ENCODE measurements at places on chromosomes 13 and 19.
A peak's percentile ranks its signal among the peaks of the same experiment; 100 is the strongest.

DNA sequence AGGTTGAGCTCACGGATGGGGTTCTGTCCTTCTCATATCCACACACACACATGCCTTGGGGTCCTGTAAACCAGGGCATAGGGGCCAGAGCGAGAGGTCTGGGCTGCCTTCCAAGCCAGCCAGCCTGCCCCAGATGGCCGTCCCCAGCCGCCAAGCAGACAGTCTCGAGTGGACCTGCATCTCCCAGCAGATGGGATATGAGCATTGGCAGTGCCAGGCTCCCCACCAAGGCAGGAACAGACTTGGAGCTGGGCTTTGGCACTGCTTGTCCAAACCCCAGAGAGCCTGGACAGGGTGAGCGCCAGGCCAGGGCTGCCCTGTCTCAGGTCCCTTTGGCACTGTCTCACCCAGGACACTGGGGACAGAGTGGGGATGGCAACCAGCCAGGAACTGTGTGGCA, 130.4 kb downstream of the DPF1 start:
- no peak for DNase-seq

DNA sequence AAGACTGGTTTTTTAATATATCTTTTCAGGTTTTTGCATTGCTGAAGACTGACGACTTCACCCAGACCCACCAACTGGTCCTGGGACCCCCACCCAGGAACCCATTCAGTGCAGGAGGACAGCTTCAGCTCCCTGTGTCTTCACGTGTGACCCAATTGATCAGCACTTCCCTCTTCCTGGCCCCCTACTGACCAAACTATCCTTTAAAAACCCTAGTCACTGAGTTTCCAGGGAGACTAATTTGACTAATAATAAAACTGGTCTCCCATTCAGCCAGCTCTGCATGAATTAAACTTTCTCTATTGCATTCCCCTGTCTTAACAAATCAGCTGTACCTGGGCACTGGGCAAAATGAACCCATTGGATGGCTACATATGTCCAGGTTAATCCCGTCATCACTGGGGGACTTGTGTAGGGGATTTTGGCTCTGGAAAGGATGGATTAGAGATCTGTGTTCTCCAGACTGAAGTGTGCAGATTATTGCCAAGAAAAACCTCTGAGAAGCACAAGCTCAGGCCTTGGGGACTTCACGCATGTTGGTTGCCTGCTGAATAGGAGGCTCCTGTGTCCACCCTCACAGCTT, 16.3 kb upstream of the PARP4 start:
- no peak for DNase-seq

DNA sequence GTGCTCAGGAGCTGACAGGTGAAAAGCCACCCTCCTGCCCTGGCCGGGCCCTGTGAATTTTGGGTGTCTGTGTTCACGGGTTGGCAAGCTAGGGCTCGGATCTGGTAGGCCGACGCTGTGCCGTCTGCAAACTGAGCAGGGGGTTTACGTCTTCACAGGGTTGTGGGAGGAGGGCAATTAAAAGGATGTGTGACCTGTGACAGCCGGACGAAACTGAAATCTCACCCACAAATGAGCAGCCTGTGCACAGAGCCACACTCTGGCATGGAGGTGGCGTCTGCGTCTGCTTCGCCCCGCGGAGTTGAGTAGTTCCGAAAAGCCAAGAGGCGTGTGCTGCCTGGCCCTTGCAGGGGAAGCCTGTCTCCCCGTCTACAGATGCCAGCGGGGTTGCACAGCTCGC, 117.3 kb downstream of the KDM4B start:
- no peak for DNase-seq

- DNase-seq, result no peak
Measured at GRCh38 chr13:40275155-40275554, 391.3 kb downstream of the FOXO1 start.

DNA sequence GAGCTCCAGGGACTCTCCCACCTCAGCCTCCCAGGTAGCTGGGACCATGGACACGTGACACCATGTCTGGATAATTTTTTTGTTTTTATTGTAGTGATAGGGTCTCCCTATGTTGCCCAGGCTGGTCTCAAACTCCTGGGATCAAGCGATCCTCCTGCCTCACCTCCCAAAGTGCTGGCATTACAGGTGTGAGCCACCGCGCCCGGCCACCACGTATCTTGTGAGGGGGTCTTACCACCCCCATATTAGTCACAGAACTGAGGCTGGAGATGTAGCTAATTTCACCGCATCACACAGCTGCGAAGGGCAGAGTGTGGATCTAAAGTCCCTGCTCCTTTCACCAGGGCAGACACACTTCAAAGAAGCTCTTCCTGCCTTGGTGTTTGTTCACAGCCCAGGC, 211.8 kb upstream of the SOX1 start:
- no peak for DNase-seq

DNA sequence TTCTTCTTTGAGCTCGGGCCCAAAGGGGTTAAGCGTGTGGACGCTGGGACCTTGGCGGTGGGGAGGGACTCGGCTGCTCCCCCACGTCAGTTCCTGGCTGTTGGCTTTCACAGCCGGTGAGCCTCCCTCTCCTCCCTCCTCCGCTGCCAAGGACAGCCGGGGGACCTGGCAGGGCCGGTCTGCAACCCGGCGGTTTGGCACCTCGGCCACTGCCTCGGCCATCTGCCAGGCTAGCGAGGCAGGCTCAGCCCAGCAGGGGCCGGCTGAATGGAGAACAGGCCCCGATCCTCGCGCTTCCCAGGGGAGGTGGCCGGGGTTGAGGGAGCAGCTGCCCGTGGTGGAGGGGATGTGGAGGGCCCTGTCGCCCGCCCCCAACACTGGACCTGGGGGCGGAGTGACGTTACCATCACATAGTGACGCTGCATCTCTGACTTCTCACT, 5.0 kb downstream of the TLE5 start:
- DNase-seq, result peak; percentile 95

DNA sequence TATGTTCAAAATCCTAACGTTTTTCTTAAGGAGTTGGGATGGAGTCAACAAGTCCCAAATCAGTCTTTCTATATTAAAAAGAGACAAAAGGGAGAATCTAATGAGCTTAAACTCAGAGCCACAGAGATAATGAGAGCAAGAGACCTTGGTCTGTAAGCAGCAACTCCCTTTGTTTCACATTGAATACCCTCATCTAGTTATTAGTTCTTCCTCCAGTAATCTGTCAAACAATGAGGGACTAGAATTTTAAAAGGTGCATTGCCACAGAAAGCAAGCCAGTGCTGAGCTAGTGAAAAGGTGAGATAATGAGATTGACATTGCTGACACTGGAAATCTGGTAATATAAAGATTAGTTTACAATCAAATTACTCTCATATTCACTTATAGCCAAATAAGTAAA, 718.6 kb downstream of the DACH1 start:
- DNase-seq, result no peak

DNA sequence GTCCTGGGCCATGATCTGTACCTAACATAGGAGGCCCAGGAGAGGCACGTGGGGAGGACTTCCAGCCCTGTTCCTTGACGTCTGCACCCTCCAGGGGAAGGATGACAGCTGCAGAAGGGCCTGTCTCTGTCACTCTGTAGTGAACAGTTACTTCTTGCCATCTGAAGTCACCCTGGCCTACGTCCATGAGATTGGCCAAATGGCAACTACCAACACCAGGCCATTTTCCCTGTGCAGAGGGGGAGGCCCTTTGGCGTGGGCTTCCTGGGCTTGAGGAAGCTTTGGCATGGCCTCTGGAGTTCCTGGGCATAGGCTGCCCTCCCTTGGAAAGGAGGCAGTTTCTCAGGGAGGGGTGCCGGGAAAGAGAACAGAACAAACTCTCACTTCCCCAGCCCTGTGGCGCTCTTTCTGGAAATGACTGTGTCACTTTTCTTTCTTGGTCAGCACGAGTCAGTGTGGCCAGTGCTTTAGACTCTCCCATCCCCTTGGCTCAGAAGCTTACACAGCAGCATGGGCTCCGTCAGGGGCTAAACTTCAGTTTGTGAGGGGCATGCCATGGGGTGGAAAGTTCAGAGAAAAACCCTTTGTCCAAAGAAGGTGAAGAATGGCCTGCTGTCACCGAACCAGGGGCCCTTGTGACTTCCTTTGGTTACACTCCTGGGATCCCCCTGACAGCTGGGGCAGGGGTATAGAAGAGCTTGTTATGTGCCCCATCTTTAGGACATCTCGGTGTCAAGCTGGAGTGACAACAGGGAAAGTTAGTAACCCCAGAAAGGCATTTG, 5.3 kb downstream of the CARM1 start:
- DNase-seq, result no peak

DNA sequence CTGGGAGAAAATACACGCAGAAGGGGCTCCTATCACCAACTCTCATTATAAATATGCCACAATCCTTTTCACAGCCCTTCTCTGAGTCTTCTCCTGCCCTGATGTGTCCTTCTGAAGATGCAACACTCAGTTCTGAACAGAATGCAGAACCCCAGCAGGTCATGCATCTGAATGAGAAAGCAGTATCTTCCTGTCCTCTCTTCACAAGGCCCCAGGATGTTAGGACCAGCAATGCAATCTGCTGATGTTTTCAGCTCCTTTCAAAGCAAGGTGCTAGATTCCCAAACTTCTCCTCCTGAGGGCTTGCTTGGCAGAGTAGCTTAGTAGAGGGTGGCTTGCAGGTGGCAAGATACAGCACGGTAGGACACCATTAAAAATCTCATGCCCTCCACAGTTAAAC, 22.3 kb upstream of the DOCK9 start:
- no peak for DNase-seq

GRCh38 chr19:2703691-2704216, 1.3 kb upstream of the GNG7 start:
- DNase-seq, result no peak

- no peak for DNase-seq
Measured at GRCh38 chr19:50975766-50976165, 6.4 kb upstream of the KLK6 start.

DNA sequence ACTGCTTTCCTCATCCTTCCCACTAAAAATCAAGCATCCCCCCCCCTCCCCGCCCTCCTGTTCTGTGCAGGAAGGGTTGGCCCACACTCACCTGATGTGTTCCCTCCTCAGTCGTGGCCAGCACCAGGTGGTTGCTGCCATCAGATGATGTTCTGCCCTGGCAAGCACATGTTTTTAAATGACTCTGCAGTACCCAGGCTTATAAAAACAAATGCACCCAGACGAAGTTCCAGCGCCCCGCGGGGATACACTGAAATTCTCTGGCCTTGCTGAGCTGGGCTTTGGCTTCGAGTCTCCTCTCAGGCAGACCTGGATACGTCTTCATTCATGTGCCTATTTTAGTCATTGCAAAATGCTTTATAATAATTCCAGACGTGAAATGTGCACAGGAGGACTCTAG, 316.3 kb downstream of the DLEU7 start:
- DNase-seq, result peak; percentile 74

- DNase-seq, result no peak
Measured at GRCh38 chr13:46169758-46170157, 12.2 kb downstream of the LCP1 start.

DNA sequence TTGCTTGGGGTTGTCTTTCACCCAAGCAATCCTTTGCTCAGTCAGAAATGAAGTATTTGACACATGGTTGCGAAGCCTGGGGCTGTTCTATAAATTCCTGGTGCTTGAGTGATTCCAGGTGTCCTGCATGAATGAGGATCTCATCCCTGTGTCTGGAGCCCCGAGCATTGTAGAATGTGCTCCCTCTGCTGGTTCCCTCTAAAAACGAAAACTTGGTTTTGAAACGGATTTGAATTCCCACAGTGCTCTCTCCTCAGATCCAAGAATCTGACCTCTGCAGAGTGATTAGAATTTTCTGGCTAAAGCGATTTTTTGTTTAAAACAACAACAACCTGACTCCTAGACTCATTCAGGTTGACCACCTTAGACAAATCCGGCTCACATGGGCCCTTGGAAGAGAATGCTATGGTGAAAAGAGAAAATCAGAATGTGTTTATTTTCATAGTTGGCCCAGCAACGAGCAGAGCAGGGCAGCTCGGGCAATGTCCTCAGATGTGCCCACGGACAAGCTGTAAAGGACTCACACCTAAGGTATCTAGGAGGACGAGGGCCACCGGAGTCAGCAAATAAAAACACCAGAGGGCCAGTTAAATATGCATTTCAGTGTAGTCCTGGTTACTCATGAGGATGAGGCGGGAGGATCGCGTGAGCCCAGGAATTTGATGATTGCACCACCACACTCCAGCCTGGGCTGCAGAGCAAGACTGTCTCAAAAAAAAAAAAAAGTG, 8.7 kb upstream of the ATP12A start:
- DNase-seq, result no peak

DNA sequence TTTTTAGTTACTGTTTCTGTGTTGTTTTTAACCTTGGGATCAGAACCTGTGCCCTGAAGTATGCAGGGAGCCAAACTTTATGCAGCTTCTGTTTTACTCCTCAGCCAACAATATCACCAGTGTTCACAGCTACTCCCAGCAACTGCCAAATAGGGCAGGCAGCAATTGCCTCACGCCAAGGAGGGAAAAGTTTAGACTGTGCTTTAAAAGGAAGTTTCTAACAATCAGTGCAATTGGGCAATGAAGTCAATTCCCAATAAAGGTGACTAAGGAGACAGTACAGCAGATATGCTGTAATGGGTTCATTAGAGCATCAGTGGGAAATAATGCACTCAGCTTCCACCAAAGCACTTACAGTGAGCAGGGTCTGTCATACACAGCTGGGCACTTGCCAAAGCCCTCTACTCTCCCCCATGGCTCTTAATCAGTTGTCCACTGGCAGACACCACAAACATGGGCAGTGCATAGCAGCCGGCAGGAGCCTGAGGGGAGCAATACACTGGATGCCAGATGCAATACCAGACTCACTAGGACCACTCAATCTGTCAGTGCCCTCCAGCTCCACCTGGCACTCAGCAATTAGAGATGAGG, 19.3 kb downstream of the ENOX1 start:
- no peak for DNase-seq

- no peak for DNase-seq
Measured at GRCh38 chr13:28199089-28199488, 60.7 kb downstream of the PAN3 start.

DNA sequence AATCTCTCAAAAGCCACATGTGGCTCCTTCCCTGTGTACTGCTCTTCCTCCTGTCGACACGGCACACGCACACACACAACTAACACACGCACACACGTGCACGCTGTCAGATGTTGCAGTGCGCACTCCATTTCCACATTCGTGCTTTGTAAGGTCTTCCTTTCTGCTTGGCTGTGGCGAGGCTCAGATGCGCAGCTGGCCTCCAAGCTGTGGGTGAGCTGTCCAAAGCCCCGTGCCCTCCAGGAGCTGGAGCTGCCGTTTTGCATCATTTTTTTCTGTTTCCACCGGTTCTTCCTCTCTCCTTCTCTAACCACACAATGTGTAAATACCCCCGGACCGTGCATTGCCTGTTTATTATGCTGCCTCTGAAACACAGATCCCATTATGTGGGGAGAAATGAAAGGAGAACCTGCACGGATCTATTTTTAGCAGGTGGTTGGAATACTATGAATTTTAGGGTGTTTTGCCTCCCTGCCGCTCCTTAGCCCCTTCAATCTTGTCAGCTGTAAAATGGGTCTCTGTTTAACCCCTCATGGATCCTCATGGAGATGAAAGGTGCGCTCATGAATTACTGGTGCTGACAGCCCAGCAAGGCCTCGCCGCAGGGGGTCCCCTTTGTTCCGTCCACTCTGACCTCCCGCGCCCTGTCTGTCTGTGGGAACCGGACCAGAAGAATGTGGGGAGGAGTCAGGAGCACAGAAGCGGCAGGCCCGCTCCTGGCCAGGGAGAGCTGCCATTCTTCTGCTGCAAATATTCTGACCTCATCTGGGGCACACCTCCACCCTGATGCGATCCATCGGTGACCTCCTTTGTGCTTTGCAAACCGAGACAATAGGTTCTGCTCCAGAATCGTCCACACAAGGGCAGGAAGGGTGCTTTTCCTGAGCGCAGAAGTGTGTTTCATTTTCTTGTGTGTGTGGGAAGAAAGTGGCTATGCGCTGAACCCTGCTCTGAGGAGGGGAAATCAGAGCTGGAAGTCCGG, 137.7 kb downstream of the SOX1 start:
- no peak for DNase-seq

- DNase-seq, result no peak
Measured at GRCh38 chr13:105735281-105735680, 800.2 kb downstream of the EFNB2 start.

All from tibial artery (tissue), 4 donors.